ENCODE measurements at places on chromosomes 3 and 15.
A peak's percentile ranks its signal among the peaks of the same experiment; 100 is the strongest.

DNA sequence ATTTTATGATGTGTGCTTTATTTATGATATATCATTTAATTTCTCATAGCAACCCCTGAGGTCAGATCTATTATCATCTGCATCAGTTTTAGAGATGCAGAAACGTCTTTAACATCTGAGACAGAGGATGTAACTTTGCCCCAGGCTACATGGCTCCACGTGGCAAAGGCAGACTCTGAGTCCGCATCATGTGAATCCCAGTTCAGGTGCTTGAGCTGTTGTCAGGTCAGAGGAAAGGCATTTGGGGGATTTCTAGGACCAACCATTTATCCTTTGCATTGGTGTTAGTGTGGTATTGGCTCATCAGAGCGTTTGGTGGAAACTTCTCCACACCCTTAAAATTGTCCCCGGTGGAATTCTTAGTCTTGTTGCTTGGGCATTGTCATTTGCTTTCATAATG lies 10.8 kb downstream of the CACNA2D3 start:
- DNase-seq, result no peak

- no peak for DNase-seq
These were observed 23.4 kb downstream of the GTF2E1 start for GRCh38 chr3:120765830-120766493.

DNA sequence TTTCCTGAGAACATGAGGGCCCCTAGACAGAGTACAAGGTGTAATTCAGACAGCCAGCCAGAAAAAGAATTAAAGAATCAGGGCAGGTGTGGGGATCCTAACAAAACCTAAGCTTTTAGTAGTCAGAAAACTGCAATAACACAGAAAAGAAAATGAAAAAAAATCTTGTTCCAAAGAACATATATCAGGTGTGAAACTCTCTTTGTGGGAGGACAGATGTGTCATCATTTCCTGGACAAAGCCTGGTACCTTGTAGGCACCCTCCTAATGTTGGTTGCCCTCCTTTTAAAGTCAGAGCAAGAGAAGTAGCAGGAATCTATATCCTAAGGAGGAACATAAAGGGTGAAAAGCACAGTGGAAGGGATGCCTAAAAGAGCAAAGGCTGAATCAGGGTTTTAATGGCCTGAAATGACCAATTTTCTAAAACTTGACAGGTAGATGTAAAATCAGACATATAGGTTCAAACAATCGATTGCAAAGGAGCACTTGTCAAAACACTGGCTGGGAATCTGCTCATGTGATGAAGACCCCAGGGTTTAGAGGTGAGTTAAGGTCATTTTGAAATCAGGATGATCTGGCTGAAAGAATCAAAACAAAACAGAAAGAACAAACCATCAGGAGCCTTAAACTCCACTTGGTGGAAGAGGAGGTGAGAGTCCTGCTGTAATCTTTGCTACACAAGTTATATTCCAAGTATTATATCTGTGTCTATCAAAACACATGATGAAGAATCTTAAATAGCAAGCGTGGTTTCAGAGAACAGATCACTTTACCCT lies 54.9 kb downstream of the TGFBR2 start:
- DNase-seq, result no peak

DNA sequence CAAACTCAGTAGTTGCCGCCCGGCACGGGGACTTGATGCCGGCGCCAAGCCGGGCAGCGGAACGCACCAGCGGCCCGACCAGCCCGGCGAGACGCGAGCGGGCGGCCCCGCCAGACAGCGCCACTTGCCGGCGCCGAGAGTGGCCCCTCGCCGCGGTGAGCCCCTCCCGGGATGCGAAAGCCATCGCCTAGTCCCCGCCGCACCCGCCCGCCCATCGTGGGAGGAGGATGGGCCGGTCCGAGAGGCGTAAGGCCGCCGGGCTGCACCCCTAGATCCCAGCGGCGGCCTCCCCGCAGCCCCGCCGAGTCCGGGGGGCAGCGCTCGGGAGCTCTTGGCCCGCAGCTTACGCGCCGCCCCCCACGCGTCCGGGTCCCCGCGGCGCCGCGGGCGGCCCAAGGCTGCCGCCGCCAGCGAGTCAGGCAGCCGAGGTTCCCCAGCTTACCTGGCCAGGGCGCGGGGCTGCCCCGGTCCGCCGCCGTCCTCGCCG lies 609 bp downstream of the GOLGA8A start:
- peak; percentile 35 for DNase-seq

GRCh38 chr15:99441444-99441800 lies 124.4 kb upstream of the MEF2A start:
- no peak for DNase-seq

DNA sequence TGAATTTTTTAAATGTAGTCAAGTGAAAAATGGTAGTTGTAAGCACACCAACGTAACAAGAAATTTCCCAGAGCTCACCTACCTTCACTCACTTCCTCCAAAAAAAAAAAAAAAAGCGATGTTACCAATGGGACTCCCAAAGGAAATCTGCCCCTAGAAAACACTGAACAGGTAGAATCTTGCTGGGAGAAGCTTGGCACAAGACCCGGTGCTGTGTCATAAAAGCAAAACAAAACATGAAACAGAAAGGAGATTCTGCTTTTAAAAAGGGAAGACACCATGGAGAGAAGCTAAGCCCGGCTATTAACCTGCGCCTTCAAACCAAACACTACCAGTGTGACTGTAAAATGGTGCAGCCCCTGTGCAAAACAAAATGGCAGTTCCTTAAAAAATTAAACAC lies 40.5 kb downstream of the PGPEP1L start:
- DNase-seq, result no peak

- DNase-seq, result no peak
These were observed 35.5 kb downstream of the EOMES start for GRCh38 chr3:27686642-27687041.

GRCh38 chr3:175383371-175383770 lies 524.2 kb downstream of the NAALADL2 start:
- DNase-seq, result no peak

- DNase-seq, result no peak
These were observed 56.4 kb downstream of the TGFBR2 start for GRCh38 chr3:30662836-30663235.

DNA sequence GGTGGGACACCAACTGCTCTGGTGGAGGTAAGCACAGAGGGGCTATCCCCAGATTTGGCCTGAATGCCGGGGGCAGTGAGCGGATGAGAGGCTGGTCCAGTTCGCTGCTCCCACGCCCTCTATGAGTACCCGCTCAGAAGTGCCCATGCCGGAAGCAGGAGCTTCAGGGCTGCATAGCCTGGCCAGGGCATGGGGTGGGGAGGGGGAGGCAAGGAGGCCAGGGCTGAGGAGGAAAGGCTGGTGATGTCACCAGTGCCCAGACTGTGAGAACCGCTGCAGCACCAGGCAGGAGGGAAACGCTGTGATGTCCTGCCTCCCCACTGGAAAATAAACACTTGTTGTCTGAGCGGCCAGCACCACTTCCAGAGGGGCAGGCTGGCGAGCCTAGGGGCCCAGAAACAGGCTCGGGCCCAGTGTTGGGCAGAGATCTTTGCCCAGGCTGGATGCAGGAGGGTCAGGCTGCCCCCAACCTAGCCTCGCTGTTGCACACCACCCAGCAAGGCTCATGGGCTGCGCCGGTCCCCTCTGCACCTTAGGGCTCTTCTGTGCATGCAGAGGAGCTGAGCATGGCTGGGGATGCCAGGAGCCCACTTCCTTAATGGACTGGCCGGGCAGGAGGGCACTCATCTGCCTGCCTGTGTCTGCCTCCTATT lies 10.9 kb upstream of the DLL4 start:
- no peak for DNase-seq

DNA sequence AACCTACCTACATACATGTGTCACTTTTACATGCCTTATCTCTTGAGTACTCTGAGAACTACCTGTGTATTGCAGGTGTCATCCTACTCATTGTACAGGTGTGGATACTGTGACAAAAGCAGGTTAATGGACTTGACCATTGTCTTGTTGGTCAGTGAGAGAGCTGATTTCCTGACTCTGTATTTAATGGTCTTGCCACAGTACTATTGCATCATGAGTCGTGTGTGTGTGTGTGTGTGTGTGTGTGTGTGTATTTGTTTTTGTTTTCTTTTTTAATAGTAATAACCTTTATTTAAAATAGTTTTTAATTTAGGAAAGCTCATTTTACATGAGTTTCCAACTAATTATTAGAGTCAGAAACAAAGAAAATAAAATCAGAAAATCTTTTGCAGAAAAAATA lies 7.7 kb downstream of the SELENOT start:
- DNase-seq, result no peak

DNA sequence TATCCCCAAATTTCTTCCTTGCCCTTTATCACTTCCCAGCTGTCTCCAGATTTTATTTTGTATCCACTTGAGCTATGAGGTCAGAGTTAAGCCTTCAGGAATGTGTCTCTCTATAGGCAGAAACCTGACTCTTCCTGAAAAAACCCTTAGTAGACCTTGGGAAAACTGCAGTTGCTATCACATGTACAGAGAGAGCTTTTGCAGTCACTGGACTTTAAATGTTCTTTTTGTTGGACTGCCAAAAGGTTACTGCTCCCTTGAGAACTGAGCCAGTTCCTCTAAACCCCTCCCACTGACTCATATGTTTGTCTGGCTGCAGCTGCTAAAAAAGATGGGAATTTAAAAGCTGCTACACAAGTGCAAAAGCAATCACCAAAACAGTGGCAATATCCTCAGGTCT lies 169.1 kb upstream of the CCDC54 start:
- DNase-seq, result peak; percentile 76

DNA sequence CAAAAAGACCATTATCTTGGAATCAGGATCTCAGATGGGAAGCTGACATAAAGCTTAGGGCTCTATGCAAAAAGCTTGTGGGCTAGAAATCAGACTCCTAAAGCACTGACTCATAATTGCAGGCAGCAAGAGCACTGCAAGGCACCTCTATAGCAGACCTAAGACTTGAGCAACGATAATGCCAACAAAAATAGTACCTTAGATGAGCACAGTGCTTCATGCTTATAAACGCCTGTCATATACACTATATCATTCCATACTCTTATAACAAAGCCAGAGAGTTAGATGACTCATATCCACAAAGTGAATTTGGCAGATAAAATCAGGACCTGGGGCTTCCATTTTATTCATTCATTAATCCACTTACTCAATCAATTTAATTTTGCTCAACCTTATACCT lies 560.8 kb downstream of the MCTP2 start:
- no peak for DNase-seq

- no peak for DNase-seq
These were observed 7.5 kb upstream of the CHMP2B start for GRCh38 chr3:87219611-87220010.

GRCh38 chr3:131081224-131081623 lies 54.5 kb downstream of the NEK11 start:
- DNase-seq, result no peak

DNA sequence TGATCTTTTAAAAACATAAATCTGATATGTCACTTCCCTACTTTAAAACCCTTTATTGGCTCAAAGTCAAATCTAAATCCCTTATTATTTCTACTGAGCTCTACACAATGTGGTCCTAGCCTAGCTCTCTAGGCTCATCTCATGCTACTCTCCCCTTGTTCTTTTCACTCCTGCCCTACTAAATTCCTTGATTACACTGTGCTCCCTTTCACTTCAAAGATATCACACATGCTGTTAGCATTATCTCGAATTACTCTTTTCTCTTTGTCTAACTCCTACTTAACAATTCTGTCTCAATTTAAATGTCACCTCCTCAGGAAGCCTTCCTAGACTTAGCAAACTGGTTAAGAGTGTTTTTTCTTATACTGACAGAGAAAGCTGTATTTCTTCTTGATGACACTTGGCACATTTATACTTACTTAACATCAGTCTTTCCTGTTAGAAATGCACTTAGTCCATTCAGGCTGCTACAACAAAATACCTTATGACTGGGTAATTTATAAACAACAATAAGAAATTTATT lies 102.0 kb downstream of the SCAPER start:
- no peak for DNase-seq

- DNase-seq, result no peak
These were observed 63.1 kb upstream of the GOLGA6B start for GRCh38 chr15:72591361-72591760.

Measured in Ammon's horn (tissue), 1 donor.